ENCODE measurements at places on chromosomes 2 and 18. TPM values are rescaled to one million over a fixed set of nuclear protein-coding genes. Genes with fewer than 3 reads are reported as not detected.

ZNF396 gene
- 2.0 TPM for total RNA-seq

SLC30A3 gene
- total RNA-seq: 0.11 TPM

HOXD8 gene
- not detected for total RNA-seq

AP1S3 gene
- 23.6 TPM for total RNA-seq

PGAP1 gene
- 5.1 TPM for total RNA-seq

DNAJC5G gene
- total RNA-seq: not detected
